ENCODE measurements at places on chromosomes 11 and 22.

- no peak for DNase-seq
These were observed 5.3 kb downstream of the BDNF start for GRCh38 chr11:27694992-27695391.

GRCh38 chr11:18243783-18244362 is 4.6 kb downstream of the SAA2 start:
- peak; percentile 46 for DNase-seq

DNA sequence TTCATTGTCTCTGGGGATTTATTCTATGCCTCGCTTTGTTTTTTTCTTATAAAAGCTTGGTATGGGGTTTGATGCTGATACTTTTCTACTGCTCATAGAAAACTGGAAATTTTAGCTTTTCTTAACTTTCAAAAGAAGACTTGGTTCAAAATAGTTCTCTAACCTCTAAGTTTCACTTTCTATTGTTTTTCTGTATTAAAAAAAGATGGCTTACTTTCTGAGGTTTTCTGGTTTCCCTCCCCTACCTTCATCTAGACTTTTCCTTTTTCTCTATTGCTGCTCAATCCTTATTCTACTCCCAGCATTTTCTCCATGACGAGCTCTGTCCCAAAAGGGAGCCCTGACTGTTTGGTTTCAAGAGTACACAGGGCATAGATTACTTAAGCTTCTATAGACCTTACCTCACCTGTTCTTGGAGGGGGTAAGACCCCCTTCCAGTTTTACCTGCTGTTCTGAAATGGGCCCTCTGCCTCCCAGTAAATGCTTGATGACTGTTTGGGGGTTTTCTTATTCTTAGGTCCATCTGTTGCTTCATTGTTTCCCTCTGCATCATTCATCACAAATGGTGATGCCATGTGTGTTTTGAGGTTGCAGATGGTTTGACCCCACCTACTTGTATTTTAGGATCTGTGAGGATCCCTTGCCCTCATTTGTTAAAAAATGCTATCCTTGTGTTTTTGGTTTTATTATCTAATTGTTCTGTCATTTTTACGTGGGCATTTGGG is 29.5 kb downstream of the DNHD1 start:
- no peak for DNase-seq

DNA sequence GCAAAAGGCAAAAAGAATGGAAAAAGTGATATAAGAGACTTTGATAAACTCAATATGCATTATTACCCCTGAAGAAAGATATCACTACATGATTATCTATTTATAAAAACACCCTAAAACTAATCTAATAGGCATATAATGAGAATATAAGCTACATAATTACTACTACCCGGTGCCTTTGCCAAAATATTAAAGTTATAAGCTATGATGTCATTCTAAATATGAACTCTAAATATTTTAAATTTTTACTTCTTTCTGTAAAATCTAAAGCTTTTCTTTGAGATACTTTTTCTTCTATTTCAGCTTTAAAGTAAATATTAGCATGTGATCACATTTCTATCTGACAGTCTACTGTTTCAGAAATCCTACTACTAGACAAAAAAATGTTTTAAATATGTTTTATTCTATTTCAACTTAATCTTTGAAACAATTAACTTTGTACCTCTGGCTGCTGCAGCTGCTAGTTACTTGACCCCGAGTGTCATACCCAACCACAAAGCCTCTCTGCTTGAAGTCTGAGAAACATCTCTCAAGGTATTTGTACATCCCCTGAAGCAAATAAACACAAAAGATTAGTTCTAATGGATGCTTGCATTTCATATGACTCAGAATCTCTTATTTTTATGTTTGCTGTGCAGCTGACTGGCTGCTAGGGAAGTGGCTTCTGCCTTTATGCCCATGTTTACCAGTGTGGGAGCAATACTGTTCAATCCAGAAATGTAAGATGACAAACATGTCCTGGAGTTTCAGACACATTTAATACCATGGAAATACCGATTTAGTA is 26.8 kb downstream of the PGM2L1 start:
- DNase-seq = no peak

GRCh38 chr22:20179455-20180244 is 28.8 kb upstream of the CCDC188 start:
- no peak for DNase-seq

DNA sequence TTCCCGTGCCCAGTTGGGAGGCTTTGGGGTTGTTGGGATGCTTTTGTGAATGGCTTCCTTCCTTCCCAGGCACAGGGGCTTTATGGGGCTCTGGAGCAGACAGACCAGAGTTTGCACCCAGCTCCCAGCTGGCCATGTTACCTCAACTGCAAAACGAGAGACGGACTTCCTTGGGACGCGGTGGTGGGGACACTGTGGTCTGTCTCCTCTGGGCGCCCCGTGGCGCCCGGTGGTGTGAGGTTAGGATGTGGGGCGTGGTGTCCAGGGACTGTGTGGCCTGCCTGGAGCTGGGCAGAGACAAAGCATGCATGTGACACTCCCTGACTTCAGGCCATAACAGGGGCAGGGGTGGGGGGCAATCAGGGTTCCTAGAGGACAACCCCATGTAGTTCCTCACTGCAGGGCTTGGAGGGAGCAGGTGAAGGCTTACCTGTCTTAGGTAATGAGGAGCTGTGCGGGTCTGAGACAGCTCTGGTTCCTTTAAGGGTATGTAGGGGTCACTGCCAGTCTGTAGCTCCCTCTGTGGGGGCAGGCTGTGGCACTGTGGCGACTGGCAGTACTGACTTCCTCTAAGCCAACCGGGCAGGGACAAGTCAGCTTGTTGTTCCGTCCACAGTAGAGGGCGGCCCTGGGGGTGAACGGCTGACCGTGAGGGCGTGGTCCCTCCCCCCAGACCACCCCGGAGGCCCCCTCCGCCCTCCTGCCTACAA is 14.4 kb downstream of the KCNQ1 start:
- DNase-seq = no peak

DNA sequence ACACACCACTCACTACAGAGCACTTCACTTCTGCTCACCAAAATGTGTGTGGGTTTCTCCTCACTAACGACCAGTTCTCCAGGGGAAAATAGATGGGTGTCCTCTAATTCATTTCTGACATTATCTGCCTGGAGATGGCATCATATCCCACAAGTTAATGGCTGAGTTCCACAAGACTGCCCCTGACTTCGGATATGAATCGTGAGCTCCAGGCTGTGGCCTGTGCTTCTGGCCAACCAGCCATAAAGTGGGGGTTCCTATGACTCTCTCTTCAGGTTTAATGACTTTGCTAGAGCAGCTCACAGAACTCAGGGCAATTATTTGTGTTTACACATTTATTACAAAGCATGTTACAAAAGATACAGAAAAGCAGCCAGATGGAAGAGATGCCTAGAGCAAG is 113.0 kb upstream of the SYT13 start:
- DNase-seq = no peak

GRCh38 chr11:33064033-33064825 is 24.9 kb downstream of the TCP11L1 start:
- no peak for DNase-seq

GRCh38 chr22:26476705-26477340 is 6.8 kb downstream of the HPS4 start:
- DNase-seq = no peak

- DNase-seq = no peak
These were observed 186.8 kb downstream of the ETS1 start for GRCh38 chr11:128400382-128401203.

- no peak for DNase-seq
These were observed 618.8 kb downstream of the TBC1D22A start for GRCh38 chr22:47381240-47381639.

DNA sequence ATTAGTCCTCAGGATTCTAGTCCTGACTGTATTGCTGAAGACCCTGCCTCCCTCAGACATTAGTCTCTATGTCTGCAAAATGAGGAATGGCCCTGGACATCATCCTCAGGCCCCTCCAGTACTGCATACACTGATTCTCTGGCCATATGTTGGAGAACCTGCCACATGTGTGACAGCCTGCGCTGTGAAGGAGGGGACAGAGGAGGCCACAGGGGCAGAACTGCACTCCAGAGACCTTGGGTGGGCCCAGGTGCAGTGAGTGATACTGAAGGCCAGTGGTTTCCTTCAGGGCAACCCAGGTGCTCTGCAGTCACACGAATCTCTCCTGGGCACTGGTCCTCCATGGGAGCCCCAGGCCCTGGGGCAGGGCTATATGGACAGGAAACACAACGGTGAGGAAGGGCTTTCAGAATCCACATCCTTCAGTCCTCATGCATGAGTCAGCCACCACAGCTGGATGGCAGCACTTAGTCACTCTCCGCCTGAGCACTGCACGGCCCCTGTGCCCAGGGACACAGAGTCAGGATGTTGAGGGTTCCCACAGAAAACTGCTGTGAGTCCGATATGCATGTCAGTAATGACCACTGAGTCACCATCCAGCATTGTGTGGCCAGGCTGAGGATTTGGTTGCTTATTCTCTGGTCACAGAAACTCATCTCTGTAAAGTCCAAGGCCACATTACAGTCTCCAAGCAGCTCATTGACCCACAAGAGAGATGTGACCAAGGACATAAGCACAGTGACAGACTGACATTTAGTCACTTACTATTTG is 39.7 kb downstream of the ME3 start:
- DNase-seq = no peak

GRCh38 chr11:47244448-47245350 is 3.9 kb downstream of the ACP2 start:
- DNase-seq = no peak

GRCh38 chr22:47296405-47297260 is 534.2 kb downstream of the TBC1D22A start:
- no peak for DNase-seq

- DNase-seq = no peak
These were observed 116.8 kb upstream of the NECTIN1 start for GRCh38 chr11:119845756-119846155.

- DNase-seq = no peak
These were observed 18.5 kb downstream of the PLA2G6 start for GRCh38 chr22:38162881-38163843.

GRCh38 chr11:24240496-24241175 is 256.2 kb upstream of the LUZP2 start:
- no peak for DNase-seq

- no peak for DNase-seq
These were observed 99.8 kb downstream of the ARL14EP start for GRCh38 chr11:30422447-30423278.

DNA sequence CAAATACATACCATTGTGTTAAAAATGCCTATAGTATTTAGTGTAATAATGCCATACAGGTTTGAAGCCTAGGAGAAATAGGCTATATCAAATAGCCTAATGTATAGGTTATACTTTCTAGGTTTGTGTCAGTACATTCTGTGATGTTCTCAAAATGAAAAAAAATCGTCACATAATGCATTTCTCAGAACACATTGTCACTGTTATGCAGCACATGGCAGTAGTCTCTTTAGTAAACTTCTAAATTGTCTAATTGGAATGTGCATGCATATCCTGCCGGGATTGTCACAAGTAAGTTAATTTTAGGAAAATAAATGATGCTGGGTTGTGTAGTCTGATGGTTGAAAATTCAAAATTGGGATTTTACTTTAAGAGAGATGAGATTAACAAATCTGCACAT is 920.1 kb upstream of the CNTN5 start:
- no peak for DNase-seq

Data from activated T-cell treated with anti-CD3 and anti-CD28 coated beads, Interleukin-2, amount 50 U/mL, for 4 hours (primary cell).